ACHN (cell line): ENCODE measurements at places on chromosomes 5 and 9.

DNA sequence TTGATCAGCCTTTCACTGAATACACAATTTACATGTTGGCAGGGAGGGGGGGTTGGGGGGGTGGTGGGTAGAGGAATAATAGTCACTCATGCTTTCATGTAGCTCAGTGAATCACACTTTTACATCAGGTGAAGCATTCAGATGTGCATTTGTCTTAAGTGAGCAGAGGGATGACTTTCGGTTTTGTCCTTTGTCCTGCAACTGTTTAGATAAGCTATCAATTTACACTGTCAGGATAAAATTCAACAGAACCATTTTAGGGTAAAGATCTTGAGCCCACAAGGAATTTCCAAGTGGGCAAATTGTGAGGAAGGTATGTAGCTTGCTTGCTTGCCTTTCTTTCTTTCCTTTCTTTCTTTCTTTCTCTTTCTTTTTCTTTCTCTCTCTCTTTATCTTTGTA is 576.2 kb downstream of the MTRR start:
- DNase-seq, result no peak

GRCh38 chr5:139458580-139459407 is 3.7 kb downstream of the ECSCR start:
- DNase-seq, result no peak

DNA sequence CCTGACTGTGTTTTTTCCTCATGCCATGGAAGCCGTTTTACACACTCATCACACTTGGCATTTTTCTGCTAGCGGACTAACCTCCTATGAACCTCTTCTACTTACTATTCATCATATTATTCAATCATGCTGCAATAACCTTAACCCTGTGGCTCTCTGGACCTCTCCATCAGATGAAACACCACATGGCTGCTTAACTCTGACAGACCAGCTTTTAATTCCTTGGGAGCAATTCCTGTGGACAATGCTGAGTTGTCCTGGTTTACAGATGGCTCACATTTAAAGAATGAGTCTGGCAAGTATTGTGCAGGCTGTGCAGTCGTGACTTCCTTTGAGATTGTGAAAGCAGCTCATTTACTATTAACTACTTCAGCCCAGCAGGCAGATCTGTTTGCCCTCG is 9.0 kb downstream of the OR1J1 start:
- DNase-seq, result no peak

DNA sequence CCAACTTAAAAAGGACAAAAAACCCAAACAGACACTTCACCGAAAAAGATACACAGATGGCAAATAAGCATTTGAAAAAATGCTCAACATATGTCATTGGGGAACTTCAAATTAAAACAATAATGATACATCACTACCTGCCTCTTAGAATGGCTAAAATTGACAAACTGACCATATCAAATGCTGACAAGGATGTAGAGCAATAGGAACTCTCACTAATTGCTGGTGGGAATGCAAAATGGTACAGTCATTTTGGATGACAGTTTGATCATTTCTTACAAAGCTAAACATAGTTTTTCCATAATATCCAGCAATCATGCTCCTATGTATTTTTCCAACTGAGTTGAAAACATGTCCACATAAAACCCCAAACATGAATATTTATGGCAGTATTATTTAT is 58.9 kb upstream of the RAPGEF6 start:
- DNase-seq, result no peak

- DNase-seq, result no peak
These were observed 2.0 kb upstream of the APC start for GRCh38 chr5:112735702-112736101.

DNA sequence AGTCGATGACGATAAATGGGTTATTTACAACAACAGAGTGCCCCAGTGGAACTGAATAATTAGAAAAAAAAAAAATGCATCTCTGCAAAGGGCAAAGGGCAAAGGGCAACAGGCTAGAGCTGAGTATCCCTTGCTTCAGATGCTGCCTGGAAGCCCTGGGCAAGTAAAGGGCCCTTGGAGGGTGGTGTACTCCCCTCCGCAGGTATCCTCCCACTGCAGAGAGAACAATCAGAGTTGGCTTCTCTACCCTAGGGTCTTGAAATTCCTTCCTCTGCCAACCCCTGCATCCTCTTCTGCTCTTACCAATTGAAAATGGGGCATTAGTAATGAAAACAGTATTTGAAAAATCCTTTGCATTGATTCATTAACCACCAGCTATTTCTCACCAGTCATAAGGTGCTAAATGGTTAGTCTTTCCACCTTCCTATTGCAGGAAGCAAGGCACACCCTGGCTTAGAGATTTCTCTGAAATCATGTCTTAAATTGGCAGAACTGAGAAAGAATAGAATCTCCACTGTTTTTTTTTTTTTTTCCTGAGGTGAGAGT is 122.6 kb downstream of the SEMA6A start:
- DNase-seq, result peak; percentile 80

- peak; percentile 56 for DNase-seq
These were observed 18.1 kb downstream of the NR6A1 start for GRCh38 chr9:124752967-124753366.

DNA sequence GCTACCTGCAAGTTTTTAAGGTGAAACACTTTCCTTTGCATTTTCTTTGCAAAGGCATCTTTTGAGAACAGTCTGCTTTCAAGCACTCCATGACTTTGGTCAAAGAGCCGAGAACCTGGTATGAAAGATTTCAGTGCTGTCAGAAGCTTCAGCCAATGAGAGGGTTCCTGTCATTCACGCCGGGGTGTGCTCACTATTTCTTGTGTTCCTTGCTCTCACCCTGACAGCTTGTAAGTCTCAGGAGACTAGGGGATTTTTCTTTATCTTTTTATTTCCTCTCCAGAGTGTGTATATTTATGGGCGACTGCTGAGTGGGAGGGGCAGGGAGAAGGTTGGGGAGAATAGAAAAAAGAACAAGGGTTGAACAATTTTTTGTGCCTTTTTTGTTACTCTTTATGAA is 334.0 kb downstream of the PSAT1 start:
- DNase-seq, result no peak

- no peak for DNase-seq
These were observed 161.9 kb upstream of the HMHB1 start for GRCh38 chr5:143649937-143650621.

- DNase-seq, result no peak
These were observed 15.7 kb upstream of the CXCL14 start for GRCh38 chr5:135594416-135594960.

DNA sequence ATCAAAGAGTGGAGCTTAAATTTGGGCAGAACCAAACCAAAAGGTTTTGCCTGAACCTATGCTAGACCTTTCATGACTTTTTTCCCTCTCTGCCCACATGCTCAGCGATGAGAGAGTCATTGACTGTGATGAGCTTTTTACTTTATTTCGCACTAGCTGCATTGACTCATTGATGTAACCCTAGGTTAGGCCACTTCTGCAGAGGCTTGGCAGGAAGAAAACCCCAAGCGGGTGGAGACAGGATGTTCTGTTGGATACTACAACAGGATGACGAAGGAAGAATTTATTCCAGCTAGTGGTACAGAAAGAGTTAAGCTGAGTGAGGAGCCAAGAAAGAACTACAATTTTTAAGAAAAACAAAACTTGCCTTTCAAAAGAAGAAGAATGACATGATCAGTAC is 18.4 kb downstream of the AGXT2 start:
- peak; percentile 33 for DNase-seq

DNA sequence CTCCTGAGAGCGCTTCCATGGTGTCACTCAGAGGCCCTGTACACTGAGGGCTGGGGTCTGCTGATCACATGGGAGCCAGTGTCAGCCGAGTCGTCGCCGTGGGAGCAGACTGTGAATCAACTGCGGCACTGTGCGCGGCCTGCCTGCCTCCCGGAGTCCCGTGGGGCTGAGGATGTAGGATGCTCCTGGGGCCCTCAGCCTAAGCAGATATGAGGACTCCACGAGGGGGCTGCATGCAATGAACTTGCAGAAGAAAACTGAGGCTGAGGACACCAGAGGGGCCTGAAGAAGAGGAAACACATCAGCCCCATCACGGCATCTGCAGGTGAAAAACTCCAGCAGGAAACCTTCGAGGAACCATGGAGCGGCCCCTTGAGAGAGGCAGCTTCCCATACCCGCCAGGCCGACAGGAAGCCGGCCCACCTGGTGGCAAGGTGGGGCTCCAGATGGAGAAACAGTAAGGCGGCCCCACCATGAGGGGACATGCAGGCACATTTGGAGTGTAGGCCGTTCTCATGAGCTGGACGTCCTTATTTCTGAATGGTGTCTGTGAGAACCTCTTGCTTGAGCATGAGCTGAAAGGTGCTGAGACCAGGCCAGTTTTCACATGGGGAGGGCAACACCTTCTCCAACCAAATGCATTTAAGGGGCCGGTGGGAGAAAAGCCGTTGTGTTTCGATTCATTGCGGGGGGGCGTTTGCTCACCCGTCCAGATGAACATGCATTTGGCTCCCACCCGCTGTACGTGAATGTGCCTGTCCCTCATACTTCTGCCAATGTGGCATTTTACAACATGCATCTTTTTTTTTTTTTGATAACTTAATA is 35.2 kb upstream of the ADAMTS2 start:
- no peak for DNase-seq

- no peak for DNase-seq
These were observed 92.9 kb upstream of the PIK3R1 start for GRCh38 chr5:68122439-68123328.

DNA sequence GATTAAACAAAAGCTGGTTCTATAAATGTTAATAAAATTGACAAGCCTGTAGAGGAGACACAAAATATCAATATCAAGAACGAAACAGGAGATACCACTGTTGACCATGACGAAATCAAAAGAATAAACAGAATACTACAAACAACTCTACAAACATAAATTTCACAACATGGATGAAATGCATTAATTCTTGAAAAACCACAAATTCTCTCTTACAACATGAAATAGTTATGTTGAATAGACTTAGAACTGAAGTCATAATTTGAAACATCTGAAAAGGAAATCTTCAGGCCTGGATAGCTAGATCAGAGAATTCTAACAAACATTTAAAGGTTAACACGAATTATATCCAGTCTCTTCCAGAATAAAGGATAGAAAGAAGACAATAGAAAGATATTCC is 6.9 kb upstream of the SPATA31C1 start:
- DNase-seq, result no peak

DNA sequence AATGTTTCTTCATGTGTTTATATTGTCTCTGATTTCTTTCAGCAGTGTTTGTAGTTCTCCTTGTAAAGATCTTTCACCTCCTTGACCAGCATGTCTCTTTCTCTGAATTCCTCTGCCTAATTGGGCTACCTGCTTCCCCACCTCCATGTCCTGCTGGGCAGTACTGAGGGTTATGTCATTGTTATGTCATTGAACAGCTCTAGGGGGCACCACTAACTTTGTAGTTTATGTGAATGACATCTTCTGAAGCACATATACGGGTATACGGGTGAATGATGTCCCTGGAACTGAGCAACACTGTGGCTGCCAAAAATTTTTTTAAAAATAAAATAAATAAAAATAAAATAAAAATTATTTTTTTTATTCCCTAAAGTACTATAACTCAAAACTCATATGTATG is 16.9 kb upstream of the SNCAIP start:
- DNase-seq, result peak; percentile 31

DNA sequence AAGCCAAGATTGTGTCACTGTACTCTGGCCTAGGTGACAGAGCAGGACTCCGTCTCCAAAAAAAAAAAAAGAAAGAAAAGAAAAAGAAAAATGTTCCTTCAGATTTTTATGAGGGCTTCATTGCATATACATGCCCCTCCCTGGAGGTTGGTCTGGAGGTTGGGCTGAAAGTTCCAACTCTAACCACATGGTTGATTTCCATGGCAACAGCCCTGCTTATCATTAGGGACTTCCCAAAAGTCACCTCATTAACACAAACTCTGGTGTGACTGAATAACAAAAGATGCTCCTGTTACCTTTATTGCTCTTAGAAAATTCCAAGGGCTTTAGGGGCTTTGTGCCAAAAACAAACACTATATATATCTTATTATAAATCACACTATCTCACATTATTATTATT is 113.8 kb downstream of the TMC1 start:
- no peak for DNase-seq

DNA sequence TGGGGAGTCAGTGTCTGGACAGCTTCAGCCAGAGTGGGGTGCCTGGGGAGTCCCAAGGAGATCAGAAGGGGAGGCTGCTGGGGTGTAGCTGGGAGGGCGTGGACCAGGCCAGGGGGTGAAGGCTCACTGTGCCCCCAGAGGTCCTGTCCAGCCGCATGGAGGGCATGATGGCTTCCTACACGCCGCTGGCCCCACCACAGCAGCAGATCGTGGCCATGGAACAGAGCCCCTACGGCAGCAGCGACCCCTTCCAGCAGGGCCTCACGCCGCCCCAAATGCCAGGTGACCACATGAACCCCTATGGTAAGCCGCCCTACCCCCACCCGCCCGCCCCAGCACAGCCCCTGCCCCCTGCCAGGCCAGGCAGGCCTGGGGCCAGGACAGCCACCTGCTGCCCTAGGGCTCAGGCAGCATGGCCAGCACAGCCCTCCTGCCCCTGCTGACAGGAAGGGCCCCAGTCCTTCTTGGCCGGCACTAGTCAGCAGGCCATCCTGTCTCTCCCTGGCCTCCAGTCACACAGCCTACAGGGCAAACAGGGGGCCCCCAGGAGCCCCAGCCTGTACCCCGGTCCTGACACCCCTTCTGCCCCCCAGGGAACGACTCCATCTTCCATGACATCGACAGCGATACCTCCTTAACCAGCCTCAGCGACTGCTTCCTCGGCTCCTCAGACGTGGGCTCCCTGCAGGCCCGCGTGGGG is 82.1 kb downstream of the LMX1B start:
- no peak for DNase-seq

DNA sequence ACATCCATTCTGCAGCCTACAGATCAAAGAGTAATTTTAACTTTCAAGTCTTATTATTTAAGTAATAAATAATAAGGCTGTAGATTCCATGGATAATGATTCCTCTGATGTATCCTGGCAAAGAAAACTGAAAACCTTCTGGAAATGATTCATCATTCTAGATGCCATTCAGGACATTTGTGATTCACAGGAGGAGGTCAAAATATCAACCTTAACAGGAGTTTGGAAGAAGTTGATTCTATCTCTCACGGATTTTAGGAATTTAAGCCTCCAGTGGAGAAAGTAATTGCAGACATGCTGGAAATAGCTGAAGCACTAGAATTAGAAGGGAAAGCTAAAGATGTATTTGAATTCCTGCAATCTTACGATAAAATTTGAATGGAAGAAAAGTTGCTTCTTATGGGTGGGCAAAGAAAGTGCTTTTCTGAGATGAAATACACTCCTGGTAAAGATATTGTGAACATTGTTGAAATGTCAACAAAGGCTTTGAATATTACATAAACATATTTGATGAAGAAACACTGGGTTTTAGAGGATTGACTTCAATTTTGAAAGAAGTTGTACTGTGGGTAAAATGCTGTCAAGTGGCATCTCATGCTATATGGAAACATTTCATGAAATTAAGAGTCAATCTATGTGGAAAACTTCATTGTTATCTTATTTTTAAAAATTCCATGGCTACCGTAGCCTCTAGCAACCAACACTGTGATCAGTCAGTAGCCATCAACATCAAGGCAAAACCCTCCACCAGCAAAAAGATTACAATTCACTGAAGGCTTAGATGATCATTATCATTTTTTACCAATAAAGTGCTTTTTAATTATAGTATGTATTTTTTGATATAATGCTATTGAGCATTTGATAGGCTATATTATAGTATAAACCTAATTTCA is 1141.0 kb downstream of the CDH12 start:
- no peak for DNase-seq

GRCh38 chr5:135173662-135174290 is 139.7 kb upstream of the PITX1 start:
- DNase-seq, result no peak
